Endodermal cell (in vitro differentiated cells): ENCODE measurements at places on chromosomes 2 and 18. TPM values are rescaled to one million over a fixed set of nuclear protein-coding genes. Genes with fewer than 3 reads are reported as not detected.

- DNase-seq, result no peak
Measured at GRCh38 chr2:207558079-207558491, 28.3 kb downstream of the CREB1 start.

- no peak for DNase-seq
Measured at GRCh38 chr2:236171680-236172254, 3.6 kb upstream of the GBX2 start.

DNA sequence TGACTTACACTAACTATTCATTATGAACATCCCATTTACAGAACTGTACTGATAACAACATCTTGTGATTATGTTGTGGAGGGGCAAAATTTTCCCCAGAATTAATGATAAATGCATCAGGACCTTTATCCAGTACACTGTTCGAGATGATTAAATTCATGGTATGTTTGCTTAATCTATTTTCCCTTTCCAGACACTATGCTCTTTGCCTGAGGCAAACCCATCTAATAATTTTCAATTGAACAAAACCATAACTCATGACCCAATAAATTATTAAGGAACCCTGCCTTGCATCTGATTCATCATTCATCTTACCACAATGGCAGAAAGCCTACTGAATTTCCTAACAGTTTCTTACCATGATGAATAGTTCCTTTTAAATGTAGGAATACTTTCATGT, 385.0 kb downstream of the DSEL start:
- DNase-seq, result no peak

- no peak for DNase-seq
Measured at GRCh38 chr2:181772334-181772733, 92.0 kb upstream of the NEUROD1 start.

The SP110 gene
- 0.49 to 0.63 TPM in 2 of 3 replicates, not detected in the other for total RNA-seq

The ITGB6 gene
- total RNA-seq, result not detected in 3 replicates

The PAX8 gene
- total RNA-seq, result 0.09 TPM in 1 of 2 replicates, not detected in the other

The ST8SIA5 gene
- total RNA-seq, result 0.24 and 0.29 TPM in 2 replicates

DNA sequence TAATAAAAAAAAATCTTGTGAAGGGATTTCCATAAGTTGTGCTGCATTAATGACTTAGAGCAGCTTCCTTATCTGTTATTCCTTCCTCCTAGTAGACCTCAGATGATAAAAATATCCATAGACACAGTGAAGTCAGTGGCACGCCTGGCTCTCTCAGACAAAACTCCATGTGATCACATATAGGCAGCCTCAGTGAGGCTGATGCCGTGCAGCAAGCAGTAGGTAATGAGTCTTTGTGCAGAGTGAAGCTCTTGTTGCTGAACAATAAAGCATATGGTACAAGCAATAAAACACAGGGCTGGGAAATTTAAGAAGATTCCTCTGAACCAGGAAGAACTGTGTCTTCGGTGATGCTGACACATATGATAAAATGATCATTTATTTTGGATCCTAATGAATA, 102.7 kb downstream of the CSRNP3 start:
- DNase-seq, result no peak

- no peak for DNase-seq
Measured at GRCh38 chr2:138565230-138565598, 63.6 kb downstream of the SPOPL start.

GRCh38 chr2:50513724-50514123, 518.2 kb downstream of the NRXN1 start:
- DNase-seq, result no peak

DNA sequence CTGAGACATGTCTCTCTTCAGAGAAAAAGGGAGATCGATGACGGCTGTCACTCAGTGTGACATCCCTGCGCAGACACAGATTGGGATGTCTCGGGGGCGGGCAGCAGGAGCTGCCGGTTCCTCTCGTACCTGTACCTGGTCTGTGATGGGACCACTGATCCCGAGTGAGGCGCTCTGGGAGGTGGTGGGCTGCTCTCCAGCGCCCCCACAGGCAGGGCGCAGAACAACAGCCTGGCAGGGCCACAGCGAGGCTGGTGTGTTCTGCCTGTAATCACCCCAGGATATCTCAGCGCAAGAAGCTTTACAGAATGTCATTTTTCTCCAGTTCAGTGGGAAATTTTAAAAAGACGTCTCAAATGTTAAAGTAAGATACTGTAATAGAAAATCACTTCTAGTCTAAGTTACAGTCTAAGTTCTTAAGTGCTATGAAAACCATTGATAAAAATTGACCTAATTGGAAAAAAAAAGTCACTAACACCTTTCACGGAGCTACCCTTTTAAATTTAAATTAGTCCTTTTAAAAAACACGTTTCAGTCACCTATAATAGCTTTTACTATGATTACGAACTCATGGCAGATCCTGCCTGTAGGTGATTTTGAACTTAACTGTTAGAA, 189.8 kb downstream of the SNTG2 start:
- DNase-seq, result peak; percentile 94

The PLA2R1 gene
- 1.8 and 2.2 TPM in 2 replicates for total RNA-seq

DNA sequence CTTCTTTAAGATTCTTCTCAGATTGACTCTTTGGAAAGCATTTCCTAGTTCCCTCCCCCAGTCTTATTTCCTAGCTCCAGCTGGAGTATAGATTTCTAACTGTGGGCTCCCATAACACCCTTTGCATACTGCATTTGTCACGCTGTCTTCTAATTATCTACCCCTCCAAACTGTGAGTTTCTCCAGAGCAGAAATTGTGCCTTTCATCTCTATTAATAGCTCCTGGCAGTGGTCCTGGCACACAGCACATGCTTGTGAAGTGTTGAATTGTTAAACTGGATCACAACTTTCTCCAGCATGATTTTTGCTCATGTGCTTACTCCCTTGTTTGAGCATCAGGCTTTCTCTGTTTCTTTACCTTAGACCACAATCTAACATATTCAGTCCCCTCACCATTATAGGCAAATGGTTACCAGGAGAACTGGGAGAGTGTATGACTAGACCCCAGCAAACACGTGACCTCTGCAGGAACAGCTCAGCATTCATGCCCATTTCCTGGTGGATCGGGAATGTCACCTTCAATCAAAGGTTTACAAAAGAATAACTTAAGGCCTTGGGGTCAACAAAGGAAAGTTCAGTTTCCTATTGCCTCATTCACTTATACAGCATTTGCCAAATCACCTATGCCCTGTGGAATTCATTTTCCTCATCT, 175.7 kb upstream of the TANK start:
- DNase-seq, result no peak

GRCh38 chr2:43441195-43441594, 154.6 kb downstream of the THADA start:
- no peak for DNase-seq

The SERTAD2 gene
- total RNA-seq, result 20.3 to 34.1 TPM (median 21.4 TPM) in 3 replicates

DNA sequence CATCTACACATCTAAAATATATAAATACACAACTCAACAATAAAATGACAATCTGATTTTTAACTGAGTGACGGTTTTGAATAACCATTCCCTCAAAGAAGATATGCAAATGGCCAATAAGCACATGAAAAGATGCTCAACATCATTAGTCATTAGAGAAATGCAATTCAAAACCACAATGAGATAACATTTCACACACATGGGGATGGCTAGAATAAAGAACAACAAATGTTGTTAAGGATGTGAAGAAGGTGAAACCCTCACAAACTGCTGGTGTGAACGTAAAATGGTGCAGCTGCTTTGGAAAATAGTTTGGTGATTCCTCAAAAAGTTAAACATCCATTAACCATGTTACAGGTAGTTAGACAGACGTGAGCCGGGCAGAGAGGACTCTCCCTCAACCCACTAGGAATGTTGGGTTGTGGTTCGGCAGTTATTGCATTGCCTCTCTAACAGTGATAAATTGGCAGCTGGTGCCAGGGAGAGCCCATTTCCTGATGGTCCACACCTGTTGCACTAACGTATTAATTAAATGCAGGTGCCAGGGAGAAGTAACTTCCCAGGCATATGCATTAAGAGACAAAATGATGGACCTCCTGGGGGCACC, 22.3 kb upstream of the DUSP2 start:
- DNase-seq, result no peak

The ARHGAP25 gene
- 0.63 to 1.9 TPM (median 0.82 TPM) in 3 replicates for total RNA-seq

DNA sequence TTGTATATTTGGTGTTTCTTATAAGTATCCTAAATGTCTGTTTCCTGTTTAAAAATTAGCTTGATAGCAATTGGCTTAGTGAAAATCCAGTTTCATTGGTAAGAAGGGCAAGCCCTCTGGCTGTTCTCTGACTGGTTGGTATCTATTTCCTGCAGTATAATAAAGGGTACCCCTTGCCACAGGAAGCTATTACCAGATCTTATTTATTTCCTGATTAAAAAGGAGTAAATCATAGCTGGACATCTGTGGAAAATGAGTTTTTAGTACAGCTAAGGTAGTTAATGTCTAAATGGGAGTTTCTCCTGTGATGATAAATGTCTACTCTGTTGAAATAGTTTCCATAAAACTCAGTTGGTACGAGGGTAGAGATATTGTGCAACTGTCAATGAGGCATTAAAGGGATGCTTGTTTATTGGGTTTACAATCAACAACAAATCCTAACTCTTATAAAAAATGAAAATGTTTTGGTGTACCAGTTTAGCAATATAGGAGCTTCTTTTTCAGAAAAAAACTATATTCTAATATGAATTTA, 58.7 kb downstream of the FASTKD2 start:
- no peak for DNase-seq

The HMSD gene
- 0.70 and 2.3 TPM in 2 replicates for total RNA-seq

The LGALSL gene
- total RNA-seq, result 22.5 and 22.6 TPM in 2 replicates

GRCh38 chr2:147468349-147468748, 376.5 kb upstream of the ACVR2A start:
- DNase-seq, result no peak

The C2orf80 gene
- total RNA-seq, result not detected in 3 replicates

- no peak for DNase-seq
Measured at GRCh38 chr2:171878481-171878993, 15.5 kb downstream of the SLC25A12 start.

GRCh38 chr18:76712511-76713140, 109.7 kb upstream of the ZNF236 start:
- no peak for DNase-seq

GRCh38 chr2:96148410-96149217, 3.4 kb upstream of the DUSP2 start:
- peak; percentile 95 for DNase-seq

GRCh38 chr18:38957736-38958135, 1392.1 kb upstream of the CELF4 start:
- DNase-seq, result no peak

DNA sequence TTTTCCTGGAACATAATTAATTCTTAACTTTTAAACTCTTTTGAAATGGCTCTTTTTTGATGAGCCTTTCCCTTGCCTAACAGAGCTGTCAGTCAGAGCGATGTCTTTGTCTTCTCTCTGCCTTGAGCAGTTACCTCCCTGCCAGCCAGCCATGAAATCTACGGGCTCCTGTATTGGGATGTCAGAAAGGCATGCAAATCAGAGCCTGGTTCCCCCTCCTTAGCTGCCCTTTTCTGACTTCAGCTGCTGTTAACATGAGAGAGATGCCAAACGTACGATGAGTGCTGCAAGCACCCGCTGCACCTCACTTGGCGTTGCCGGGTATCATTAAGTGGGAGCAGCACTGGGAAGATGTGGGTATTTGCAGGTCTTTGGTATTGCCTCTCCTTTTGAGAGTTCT, 131.4 kb upstream of the BOD1L2 start:
- no peak for DNase-seq

DNA sequence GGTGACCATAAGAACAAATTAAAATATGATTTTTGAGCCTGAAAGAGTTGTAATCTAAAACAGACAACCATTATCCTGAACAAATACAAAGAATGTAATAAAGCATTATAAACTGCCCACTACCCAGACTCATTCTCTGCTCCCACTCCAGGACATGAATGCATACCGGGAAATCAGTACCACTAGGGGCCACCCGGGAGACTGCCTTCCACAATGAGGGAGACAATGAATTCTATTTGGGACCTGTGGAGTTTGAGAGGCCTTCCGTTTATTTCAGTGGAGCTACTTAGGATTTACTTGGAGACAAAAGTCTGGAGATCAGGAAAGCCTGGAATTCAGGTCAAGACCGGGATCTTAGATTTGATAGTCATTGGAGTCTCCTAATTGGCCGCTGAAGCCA, 50.0 kb downstream of the NAB1 start:
- DNase-seq, result peak; percentile 80

DNA sequence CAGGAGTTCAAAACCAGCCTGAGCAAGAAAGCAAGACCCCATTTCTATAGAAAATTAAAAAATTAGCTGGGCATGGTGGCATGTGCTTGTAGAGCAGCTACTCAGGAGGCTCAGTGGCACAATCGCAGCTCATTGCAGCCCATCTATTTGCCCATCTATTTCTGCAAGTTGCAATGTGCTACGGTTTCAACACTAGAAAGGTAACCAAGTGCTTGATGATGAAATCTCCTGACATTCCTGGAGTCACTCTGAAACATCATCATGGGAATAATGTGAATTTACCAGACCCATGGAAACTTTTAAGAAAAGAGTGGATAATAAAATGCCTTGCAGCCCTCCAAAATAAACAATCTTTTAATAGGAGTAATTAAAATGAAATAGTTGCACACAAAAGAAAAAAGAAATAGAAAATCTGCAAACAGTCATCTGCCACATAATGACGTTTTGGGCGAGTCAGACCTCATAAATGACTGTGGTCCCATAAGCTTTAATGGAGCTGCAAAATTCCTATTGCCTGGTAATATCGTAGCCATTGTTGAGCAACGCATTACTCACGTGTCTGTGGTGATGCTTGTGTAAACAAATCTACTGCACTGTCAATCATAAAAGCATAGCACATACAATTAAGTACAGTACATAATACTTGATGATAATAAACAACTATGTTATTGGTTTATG, 46.6 kb upstream of the AMMECR1L start:
- DNase-seq, result no peak
